ENCODE measurements at places on chromosomes 2 and 18. TPM values are rescaled to one million over a fixed set of nuclear protein-coding genes. Genes with fewer than 3 reads are reported as not detected.

The MAL gene
- polyA plus RNA-seq = 323 TPM

DNA sequence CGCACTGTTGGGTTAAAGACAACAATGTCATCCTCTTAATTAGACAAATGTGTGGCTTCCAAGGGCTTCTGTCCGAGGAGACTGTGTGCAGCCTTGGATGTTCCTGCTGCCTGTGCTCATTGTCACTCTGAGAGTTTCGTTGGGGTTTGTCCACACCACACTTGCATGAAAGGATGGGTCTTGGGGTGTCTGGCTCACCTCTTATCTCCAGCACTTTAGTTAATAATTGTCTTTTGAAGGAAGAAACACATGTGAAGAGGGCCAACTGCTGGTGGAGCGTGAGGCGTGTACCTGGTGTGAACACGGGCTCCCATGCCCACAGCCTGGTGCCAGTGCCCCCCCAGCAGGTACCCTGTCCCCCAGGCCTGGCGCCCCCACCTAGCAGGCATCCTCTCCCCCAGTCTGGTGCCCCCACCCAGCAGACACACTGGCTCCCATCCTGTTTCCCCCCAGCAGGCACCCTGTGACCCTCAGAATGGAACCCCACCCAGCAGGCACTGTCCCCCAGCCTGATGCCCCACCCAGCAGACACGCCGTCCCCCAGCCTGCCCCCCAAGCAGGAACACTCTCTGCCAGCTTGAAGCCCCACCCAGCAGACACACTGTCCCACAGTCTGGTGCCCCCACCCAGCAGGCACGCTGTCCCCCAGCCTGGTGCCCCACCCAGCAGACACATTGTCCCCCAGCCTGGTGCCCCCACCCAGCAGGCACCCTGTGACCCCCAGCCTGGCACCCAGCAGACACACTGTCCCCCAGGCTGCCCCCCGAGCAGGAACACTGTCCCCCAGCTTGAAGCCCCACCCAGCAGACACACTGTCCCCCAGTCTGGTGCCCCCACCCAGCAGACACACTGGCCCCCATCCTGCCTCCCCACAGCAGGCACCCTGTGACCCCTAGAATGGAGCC is 96.3 kb upstream of the TMEM18 start:
- no peak for DNase-seq

- no peak for DNase-seq
Measured at GRCh38 chr2:9832586-9832985, 10.7 kb upstream of the TAF1B start.

- no peak for DNase-seq
Measured at GRCh38 chr18:37429791-37430190, 135.8 kb downstream of the CELF4 start.

DNA sequence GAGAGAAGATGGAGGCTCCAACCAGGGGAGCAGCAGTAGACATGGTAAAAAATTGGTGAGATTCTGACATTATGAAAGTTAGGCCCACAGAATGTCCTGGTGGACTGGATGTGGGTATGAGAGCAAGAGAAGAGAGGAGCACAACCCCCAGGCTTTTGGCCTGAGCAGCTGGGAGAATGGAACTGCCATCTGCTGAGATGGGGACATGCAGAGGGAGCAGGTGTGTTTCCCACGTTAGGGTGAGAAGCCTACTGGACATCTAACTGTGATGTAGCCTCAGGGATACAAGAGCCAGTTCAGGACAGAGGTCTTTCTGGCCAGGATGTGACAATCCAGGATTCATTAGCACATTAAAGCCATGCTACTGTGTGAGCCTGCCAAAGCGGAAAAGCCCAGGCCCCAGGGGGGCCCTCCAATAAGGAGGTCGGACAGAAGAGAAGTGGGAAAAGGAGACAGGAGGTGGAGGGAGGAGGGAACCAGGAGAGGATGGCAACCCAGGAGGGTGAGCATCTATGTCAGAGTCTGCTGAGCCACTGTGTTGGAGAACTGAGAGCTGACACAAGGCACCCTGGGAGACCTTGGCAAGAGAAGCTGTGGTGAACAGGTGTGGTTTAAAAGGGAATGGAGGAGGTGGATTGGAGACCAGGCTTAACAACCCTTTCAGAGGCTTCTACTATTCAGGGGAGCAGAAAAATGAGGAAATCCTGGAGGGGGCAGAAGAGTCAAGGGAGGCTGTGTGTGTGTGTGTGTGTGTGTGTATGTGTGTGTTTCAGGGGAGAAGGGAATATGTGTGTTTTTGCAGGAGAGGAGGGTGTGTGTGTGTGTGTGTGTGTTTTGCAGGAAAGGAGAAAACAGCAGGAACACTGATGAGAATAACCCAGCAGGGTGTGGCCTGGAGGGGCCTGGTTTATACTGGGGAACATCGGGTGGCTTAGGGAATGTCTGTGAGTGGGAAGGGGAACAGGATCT is 10.5 kb downstream of the CYB5A start:
- no peak for DNase-seq

The GAREM2 gene
- 5.9 TPM for polyA plus RNA-seq

DNA sequence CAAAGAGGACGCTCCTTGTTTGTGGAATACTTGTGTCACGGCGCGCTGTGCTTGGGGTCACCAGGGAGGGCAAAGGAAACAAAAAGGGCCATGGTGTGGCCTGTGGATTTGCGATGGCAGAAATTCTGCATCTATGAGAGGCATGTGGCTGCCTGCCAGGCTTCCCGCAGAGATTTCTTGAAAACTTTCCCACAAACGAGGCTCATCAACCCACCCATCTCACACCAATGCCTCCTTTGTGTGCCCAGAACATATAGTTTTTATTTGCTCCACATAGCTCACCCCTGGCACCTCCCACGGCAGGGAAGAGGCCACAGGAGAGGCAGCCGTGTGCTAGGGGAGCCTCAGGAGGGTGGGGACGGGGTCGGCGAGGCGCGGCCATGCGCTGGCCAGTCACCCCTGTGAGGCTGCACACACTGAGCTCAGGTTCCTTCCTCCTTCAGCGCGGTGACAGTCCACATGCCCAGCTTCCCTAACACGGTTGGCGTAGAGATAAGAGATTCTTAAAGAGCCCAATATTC is 100.3 kb downstream of the MBP start:
- no peak for DNase-seq

DNA sequence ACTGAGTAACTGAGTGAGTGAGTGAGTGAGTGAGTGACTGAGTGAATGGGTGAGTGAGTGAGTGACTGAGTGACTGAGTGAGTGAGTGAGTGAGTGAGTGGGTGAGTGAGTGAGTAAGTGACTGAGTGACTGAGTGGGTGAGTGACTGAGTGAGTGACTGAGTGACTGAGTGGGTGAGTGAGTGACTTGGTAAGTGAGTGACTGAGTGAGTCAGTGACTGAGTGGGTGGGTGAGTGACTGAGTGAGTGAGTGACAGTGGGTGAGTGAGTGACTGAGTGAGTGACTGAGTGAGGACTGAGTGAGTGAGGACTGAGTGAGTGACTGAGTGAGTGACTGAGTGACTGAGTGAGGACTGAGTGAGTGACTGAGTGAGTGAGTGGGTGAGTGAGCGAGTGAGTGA is 13.9 kb downstream of the MAL start:
- no peak for DNase-seq

DNA sequence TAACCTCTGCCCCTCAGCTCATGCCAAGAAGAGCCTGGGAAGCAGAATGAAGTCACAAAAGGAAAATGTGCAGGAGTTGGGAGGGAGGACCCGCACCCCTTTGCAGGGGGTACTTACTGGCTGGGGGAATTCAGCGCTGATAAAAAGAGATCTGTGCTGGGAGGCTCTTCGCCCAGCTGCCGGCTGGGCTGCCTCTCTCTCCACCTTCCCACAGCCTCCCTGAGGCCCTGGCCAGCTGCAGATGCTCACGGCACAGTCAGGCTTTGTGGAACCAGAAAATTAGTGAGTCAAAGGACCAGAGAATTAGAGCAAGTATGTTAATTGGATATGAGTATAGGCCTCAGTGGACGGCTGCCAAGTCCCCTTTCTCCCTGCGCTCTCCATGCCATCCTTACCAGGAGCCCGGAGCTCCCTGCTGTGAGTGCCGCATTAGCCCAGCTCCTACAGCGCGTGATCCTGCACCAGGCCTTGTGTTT is 181.7 kb upstream of the SH3BP4 start:
- no peak for DNase-seq

DNA sequence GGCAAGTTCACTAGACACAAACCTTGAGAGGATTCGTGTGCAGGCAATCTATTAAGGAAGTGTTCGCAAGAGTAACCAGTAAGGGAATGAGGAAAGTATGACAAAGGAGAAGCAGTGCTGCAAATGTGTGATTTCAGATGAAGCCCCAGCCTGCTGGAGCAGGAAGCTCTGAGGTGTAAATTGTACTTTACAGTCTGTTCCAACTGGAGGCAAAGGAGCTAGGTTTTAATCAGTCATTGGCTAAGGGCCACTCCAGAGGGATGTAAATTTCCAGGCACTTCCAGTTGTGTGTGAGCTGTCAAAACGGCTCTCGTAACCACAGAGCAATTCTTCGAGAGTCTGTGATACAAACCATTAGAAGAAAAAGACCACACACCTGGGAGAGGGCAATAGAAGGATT is 359.5 kb upstream of the FAM98A start:
- DNase-seq = peak; percentile 4

- no peak for DNase-seq
Measured at GRCh38 chr18:48663931-48664847, 125.4 kb downstream of the CTIF start.

DNA sequence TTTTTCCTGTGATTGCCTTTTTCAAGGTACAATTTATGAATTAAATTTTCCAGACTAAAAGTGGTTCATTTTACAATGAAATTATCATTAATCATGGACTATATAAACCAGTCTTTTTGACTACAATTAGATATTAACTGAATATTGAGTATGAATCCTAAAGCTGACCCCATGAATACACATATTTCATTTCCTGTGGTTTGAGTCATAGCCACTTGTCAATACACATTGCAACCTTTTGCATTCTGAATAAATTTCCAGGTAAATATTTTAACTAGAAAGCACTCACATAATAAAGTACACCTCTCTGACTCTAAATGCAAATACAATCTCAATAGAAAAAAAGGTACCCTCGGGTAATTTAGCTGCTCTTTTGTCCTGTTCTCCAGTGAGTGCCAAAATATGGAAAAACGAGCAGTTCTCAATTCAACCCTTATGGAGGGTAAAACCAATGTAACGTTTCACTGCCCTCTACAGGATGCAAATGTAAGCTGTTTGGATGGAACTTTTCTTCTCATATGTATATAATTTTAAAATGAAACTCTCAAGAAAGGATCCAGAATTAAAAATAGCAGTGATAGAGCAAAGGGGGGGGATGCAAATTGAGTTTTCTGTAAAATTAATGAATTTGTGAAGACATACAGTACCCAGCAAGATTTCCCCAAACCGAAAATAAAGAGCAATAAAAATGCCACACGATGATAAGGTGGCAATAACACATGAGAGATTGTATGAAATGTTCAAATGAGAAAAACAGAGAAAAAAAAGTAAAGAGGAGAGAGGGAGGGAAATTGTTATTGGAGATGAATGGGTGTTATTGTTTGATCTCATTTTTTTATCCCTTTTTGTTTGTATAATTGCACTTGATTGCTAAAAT is 1795.7 kb upstream of the PIK3C3 start:
- DNase-seq = peak; percentile 15

- DNase-seq = no peak
Measured at GRCh38 chr2:105731511-105731910, 13.2 kb upstream of the NCK2 start.

The PRSS56 gene
- not detected for polyA plus RNA-seq

The GAL3ST2 gene
- 0.22 TPM for polyA plus RNA-seq

The COLEC12 gene
- polyA plus RNA-seq = 30.4 TPM

DNA sequence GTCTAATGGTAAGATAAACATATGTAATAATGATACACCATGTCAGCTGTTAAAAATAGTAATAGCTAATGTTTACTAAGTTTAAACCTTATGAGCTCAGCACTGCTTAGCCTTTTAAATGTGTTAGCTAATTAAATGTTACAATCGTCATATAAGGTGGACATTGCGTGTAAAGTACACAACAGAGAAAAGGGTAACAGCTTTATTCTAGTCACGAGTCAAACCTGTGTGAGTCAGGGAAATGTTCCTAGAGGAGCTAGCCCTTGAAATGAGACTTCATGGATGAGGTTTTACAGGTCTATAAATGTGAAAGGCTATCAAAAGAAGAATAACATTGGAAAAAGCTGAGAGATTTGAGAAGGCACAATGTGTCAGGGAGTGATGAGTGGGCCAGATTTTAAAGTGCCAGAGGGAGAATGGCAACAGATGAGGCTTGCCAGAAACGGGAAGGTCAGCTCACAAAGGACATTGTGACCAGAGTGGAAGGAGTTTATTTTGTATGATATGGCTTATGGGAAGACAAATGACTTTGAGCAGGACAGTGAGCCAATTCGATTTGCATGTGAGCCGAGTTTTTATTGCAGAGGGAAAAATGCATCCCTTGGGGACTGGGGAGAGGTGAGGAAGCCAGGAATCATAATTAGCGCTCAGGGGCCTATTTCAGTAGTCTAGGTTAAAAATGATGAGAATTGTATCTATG is 276.3 kb downstream of the CTNNA2 start:
- no peak for DNase-seq

- DNase-seq = no peak
Measured at GRCh38 chr2:173962031-173962430, 3.1 kb downstream of the SP3 start.

- no peak for DNase-seq
Measured at GRCh38 chr2:187529248-187529976, 24.8 kb downstream of the TFPI start.

Data from right renal cortex interstitium (tissue), 3 donors.